ENCODE measurements at places on chromosomes 7 and 10.

- no peaks in the 10 kb centered on the region for H3K36me3 ChIP-seq
- H3K4me3 ChIP-seq, result peak overlapping the region; percentile 80
- peak; percentile 33 for DNase-seq
- H3K27ac ChIP-seq, result peak overlapping the region; percentile 98
These were observed 477 bp upstream of the FBXW4 start for GRCh38 chr10:101695404-101695890.

DNA sequence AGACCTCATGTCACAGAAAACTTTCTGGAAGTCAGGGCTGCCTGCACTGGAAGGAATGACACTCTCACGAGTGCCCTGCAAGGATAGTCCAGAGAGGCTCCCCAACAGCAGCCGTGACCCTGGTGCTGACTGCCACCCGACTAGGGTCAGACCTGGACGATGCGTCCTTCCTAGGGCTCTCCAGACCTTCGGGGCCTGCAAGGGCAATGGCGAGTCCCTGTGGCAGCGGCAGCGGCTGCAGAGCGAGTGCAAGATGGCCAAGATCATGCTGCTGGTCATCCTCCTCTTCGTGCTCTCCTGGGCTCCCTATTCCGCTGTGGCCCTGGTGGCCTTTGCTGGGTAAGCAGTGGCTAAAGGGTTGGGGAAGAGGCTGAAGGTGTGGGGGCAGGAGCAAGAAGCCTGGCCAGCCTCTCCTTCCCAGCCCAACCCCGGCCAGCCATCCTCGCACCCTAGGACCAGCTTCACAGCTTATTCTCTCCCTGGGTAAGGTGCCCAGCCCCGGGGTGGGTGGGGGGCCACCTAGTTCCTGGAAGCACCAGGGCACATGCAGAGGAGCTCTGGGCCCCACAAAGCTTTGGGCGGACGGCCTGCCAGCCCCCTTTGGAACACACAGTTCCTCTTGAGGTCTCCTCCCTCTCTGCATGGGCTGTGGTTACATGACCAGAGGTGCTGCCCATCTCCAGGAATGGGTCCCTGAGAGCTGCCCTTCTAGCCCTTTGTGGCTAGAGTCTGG lies 5.5 kb downstream of the OPN4 start:
- no peak for DNase-seq
- H3K4me1 ChIP-seq, result no peaks in the 10 kb centered on the region
- H3K4me3 ChIP-seq, result no peak overlapping the region
- H3K36me3 ChIP-seq, result no peaks in the 10 kb centered on the region
- H3K27me3 ChIP-seq, result no peaks in the 10 kb centered on the region
- H3K27ac ChIP-seq, result no peak overlapping the region

DNA sequence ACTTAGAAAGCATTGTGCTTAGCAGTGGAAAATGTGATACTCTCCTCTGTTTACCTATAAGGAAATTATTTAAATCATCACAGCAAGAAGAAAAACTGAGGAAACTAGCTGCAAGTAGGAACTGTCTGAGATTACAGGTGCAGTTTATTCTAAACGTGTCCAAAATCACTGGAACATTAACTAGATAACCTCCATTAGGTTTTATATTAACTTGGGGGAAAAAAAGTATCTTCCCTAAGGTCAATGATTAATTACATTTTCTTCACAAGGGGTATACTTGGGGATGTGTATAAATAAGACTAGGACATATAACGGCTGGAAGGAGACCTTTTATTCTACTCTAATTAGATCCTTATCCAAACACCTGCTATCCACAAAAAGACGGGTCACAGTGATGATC lies 3.7 kb downstream of the GOT1 start:
- H3K36me3 ChIP-seq, result peaks cover 21% of the 10 kb centered on the region
- DNase-seq, result no peak
- no peaks in the 10 kb centered on the region for H3K27me3 ChIP-seq
- H3K27ac ChIP-seq, result no peak overlapping the region

- no peak overlapping the region for H3K27ac ChIP-seq
- H3K36me3 ChIP-seq, result no peaks in the 10 kb centered on the region
- no peaks in the 10 kb centered on the region for H3K27me3 ChIP-seq
- no peaks in the 10 kb centered on the region for H3K4me1 ChIP-seq
These were observed 18.1 kb downstream of the CFAP46 start for GRCh38 chr10:132924046-132924952.

DNA sequence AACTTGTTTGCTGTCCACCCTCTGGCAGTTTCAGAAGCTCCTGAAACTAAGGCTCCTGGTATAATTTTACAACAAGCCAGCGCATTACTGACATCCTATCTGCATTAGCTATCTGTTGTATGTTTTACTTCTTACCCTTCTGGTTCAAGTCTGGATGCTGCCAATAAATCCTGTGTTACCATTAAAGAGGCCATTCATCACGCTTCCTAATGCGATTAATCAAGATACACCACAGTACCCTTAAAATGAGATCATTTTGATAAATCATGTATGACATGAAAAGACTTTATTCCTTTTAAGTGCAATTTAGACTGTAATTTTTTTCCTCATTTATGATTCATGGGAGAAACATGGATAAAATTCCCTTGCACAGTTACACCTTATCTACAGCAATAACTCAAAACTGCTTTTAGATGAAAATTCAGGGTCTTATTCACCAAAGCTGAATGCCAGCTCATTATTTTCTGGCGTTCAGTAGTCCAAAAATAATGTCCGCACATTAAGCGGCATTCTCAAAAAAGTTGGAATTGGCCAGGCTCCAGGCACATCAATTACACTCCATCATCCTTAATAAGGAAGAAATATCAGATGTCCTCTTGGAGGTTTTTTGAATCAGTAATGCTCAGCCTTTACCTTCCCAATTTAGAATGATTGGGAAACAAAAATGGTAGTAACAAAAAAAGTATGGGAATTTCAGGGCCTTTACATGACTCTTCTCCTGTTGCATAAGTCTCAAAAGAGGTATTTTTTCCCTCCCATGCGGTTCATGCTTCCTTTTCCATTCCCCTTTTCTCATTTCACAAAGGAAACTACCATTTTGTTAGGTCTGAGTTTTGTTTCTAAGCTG lies 878.5 kb downstream of the LRMDA start:
- H3K36me3 ChIP-seq, result no peaks in the 10 kb centered on the region
- DNase-seq, result peak; percentile 35
- H3K4me1 ChIP-seq, result peaks cover 18% of the 10 kb centered on the region
- H3K27ac ChIP-seq, result no peak overlapping the region

GRCh38 chr10:35089611-35090161 lies 455 bp downstream of the CUL2 start:
- H3K4me1 ChIP-seq, result peaks cover 9% of the 10 kb centered on the region
- H3K27me3 ChIP-seq, result no peaks in the 10 kb centered on the region
- H3K36me3 ChIP-seq, result no peaks in the 10 kb centered on the region
- peak overlapping the region; percentile 99 for H3K4me3 ChIP-seq
- DNase-seq, result peak; percentile 18
- H3K27ac ChIP-seq, result peak overlapping the region; percentile 99

DNA sequence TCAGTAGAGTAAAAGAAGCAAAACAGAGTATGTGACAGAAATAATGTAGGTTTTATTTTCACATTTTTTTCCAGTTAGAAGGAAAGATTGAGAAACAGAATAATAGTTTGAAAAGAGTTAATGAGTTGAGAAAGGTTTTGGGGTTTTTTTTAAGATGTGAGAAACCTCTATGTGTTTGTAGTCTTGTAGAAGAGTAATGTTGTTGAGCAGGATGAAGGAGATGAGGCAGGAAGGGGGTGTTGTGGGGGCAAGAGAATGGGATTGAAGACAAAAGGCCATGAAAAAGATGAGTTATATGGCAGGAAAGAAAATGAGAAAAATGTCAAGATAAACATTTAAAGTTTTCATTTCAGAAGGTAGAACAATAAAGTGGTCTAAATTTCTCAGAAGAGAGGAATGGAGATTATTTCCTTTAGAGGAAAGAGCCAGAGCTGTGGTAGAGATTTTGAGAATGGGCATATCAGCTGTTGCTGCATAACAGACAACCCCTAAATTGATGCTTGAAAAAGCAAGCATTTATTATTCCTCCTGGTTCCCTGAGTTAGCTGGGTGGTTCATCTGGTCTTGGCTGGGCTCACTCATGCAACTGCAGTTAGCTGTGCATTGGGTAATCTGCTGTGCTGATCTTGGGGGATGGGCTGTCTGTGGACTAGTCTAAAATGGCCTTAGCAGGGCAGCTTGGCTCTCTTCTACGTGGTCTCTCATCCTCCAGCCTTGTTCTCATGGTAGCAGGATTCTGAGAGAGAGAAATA lies 27.1 kb downstream of the PCGF5 start:
- H3K27me3 ChIP-seq, result no peaks in the 10 kb centered on the region
- no peaks in the 10 kb centered on the region for H3K4me1 ChIP-seq
- H3K27ac ChIP-seq, result no peak overlapping the region
- peak; percentile 3 for DNase-seq
- H3K4me3 ChIP-seq, result no peak overlapping the region

DNA sequence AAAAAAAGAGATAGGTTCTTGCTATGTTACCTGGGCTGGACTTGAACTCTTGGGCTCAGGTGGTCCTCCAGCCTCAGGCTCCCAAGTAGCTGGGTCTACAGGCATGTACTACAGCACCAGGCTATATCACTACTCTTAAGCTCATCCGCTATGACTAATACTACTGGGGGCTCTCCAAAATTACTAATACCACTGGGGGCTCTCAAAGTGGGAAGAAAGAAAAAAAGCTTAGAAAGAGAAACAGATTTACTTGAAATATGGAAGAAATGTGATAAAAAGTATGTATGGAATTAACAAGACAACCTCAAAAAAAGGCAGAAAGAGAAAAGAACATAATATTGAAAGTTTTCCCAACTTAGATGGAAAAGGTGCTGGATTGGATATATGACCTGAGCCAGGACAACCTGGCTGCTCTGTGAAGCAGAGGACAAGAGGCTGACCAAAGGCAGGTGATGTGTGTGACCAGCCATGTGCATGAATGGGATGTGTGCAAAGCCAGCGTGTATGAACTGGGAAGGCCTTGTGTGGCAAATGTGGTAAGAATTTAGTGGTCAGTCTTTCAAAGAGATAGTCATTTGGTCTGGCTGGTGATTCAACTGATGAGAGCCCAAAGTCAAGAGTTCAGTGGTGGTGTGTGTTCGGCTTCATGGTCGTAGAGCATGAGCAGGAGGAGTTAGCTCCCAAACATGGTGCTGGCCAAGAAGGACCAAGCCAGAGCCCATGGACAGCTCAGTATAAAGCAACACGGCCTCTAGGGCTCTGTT lies 232.4 kb upstream of the KLF14 start:
- H3K27ac ChIP-seq, result no peak overlapping the region
- no peaks in the 10 kb centered on the region for H3K27me3 ChIP-seq
- no peaks in the 10 kb centered on the region for H3K36me3 ChIP-seq
- no peak overlapping the region for H3K4me3 ChIP-seq

DNA sequence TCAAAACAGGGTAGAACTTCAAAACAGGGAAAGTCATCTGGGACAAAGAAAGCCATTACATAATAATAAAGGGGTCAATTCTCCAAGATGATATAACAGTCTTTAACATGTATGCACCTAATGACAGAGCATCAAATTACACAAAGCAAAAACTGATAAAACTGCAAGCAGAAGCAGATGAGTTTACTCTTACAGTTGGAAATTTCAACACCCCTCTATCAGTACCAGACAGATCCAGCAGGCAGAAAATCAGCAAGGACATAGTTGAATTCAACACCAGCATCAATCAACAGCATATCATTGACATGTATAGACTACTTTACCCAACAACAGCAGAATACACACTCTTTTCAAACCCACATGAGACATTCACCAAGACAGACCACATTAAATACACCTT lies 233.0 kb upstream of the NEBL start:
- H3K36me3 ChIP-seq, result no peaks in the 10 kb centered on the region
- no peaks in the 10 kb centered on the region for H3K27me3 ChIP-seq
- no peak for DNase-seq
- no peak overlapping the region for H3K4me3 ChIP-seq

GRCh38 chr7:24981171-24981951 lies 1.4 kb upstream of the OSBPL3 start:
- peaks cover 16% of the 10 kb centered on the region for H3K4me1 ChIP-seq
- H3K36me3 ChIP-seq, result no peaks in the 10 kb centered on the region
- H3K4me3 ChIP-seq, result peak overlapping the region; percentile 82
- no peaks in the 10 kb centered on the region for H3K27me3 ChIP-seq
- peak overlapping the region; percentile 56 for H3K27ac ChIP-seq

DNA sequence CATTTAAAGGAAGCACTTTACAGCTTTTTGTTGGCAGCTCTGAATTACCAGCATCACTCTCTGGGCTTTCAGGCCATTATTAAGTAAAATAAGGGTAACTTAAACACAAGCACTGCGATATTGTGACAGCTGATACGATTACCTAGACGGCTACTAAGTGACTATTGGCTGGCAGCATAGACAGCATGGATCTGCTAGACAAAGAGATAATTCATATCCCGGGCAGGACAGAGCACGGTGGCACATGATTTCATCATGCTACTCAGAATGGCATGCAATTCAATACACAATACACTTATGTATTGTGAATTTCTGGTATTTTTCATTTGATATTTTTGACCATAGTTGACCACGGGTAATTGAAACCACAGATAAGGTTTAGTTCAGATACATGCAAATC lies 522.0 kb upstream of the LRRN3 start:
- H3K36me3 ChIP-seq, result no peaks in the 10 kb centered on the region
- DNase-seq, result no peak
- no peaks in the 10 kb centered on the region for H3K27me3 ChIP-seq
- no peak overlapping the region for H3K27ac ChIP-seq
- H3K4me3 ChIP-seq, result no peak overlapping the region

- peak overlapping the region; percentile 67 for H3K27ac ChIP-seq
- no peaks in the 10 kb centered on the region for H3K27me3 ChIP-seq
- no peaks in the 10 kb centered on the region for H3K36me3 ChIP-seq
- no peak overlapping the region for H3K4me3 ChIP-seq
- peaks cover 42% of the 10 kb centered on the region for H3K4me1 ChIP-seq
- DNase-seq, result peak; percentile 96
These were observed 12.4 kb upstream of the ARHGAP12 start for GRCh38 chr10:31940839-31941653.

DNA sequence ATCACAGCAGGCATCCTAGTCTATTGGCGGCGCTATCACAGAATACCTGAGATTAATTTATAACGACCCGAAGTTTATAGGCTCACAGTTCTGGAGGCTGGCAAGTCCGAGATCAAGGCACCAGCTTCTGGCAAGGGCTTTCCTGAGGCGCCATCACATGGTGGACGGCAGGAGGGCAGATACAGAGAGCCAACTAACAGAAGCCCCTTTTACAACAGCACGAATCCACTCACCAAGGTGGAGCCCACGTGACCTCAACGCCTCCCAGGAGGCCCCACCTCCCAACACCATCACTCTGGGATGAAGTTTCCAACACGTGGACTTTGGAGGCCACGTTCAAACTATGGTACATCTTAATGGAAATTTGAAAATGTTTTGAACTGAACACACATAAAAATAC lies 255.3 kb downstream of the ELFN1 start:
- no peak overlapping the region for H3K4me3 ChIP-seq
- H3K27ac ChIP-seq, result peak overlapping the region; percentile 89
- peak; percentile 70 for DNase-seq

DNA sequence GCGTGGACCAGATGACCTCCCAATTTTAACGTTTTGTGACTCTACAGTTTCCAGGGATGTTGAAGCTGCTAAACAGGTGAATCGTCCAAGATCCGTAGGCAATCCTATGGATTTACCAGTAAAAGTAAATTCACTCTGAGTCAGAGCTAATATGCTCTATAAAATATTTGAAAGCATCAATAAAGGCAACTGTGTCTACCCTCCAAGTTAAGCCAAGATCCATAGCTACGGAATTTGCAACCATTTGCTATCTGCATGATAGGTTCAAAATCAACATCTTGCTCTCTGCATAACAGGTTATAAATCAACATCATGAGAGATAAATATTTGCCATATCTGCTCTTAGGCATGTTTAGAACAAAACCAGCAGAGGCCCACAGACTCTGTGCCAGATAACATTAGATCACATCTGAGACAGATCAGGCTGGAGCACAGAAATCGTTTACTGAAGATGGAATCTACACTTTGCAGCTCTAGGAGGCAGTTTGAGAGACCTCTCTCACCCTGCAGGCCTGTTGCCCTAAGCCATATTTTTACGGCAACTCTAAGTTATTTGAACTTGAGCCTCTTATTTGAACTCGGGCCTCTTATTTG lies 80.7 kb upstream of the PDCD4 start:
- no peak for DNase-seq
- no peaks in the 10 kb centered on the region for H3K36me3 ChIP-seq
- H3K27me3 ChIP-seq, result no peaks in the 10 kb centered on the region
- H3K4me1 ChIP-seq, result no peaks in the 10 kb centered on the region
